H1 (cell line): ENCODE measurements at places on chromosomes 12 and 14. TPM values are rescaled to one million over a fixed set of nuclear protein-coding genes. Genes with fewer than 3 reads are reported as not detected.

E2F7 gene
- 18.5 and 25.2 TPM in 2 replicates for total RNA-seq

GPR68 gene
- total RNA-seq, result 0.22 and 0.33 TPM in 2 replicates

CLEC14A gene
- 0.13 TPM in 2 replicates for total RNA-seq

ADSS1 gene
- 7.9 and 8.9 TPM in 2 replicates for total RNA-seq

AICDA gene
- total RNA-seq, result not detected in 2 replicates

KCNH3 gene
- total RNA-seq, result 0.24 and 0.36 TPM in 2 replicates

EVL gene
- total RNA-seq, result 64.0 and 64.6 TPM in 2 replicates

MLF2 gene
- 229 and 232 TPM in 2 replicates for total RNA-seq

KRT71 gene
- total RNA-seq, result not detected in 2 replicates

LPAR5 gene
- 0.22 and 0.23 TPM in 2 replicates for total RNA-seq

PTCSC3 gene
- total RNA-seq, result not detected in 2 replicates

SMCO3 gene
- not detected in 2 replicates for total RNA-seq

RERGL gene
- not detected in 2 replicates for total RNA-seq

- DNase-seq, result no peak
These were observed 507 bp upstream of the PTPN11 start for GRCh38 chr12:112418273-112418607.

GRCh38 chr12:95733141-95733825 is 57.3 kb downstream of the NTN4 start:
- no peak for DNase-seq

- DNase-seq, result no peak
These were observed 838.6 kb downstream of the BCL11B start for GRCh38 chr14:98433436-98433835.

GRCh38 chr14:57029620-57030253 is 219.5 kb upstream of the OTX2 start:
- no peak for DNase-seq

GRCh38 chr14:61080591-61081010 is 99.6 kb downstream of the SLC38A6 start:
- DNase-seq, result no peak

DNA sequence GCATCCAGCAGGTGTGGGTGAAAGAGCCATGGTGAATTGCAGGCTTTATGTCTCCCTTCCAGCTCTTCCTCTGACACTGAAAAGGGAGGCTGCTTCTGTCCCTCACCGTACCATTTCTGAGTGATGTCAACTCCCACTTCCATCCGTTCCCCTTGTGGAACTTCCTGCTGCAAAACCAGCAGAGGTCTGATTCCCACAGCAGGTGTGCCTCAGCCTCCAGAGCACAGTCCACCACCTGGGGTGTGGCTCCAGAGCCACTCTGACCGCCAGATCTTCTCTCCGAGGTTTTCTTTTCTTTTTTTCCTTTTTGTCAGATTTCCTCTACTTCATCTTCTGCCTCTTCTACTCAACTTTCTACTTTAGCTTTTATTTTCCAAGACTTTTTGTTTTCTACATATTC is 62.7 kb downstream of the CDC42BPB start:
- no peak for DNase-seq

DNA sequence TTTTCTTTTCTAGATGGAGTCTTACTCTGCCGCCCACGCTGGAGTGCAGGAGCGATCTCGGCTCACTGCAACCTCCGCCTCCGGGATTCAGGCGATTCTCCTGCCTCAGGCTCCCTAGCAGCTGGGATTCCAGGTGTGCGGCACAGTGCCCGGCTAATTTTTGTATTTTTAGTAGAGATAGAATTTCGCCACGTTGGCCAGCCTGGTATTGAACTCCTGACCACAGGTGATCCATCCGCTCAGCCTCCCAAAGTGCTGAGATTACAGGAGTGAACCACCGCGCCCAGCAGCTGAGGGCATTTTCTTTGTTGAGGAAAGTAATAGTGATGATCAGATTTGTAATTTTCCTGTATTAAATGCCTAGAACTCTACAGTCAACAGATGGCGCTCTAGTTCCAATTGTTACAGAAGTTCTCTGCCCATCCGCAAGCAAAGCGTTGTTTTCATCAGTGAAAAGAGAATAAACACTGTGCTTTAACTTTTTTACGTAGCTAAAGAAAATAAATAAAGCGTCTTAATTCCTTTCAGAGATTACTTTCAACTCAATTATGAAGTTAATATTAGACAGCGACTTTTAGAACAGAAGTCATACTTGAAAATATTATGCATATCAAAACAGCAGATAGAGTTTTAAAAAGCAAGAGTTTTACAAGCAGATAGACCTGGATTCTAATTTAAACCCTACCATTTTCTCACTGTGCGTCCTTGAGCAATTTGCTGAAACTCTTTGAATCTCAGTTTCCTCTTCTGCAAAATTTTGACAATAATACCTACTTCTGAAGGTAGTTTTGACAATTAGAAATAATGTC is 335.1 kb downstream of the DUSP6 start:
- peak; percentile 51 for DNase-seq

DNA sequence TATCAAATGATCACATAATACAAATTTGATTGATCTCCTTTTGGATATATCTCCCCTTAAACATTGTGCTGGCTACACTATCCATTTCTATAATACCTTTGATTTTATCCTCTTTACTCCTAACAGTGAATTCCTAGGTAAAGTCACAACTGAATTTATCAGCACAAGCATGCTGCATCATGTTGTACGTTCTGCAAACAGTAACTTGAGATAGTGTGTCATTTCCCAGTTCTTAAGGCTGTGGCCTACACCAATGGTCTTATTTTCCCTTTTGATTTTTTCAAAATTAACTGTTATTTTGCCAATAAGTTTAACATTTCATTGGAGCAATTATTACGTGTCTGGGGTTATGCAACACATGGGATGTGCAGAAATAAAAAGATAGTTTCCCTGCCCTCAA is 24.8 kb downstream of the PRKCH start:
- no peak for DNase-seq

- no peak for DNase-seq
These were observed 354.3 kb downstream of the CEP128 start for GRCh38 chr14:80587096-80587724.

GRCh38 chr14:24291446-24292117 is 8.0 kb downstream of the DHRS1 start:
- DNase-seq, result no peak

GRCh38 chr12:101235686-101236085 is 25.6 kb upstream of the SLC5A8 start:
- no peak for DNase-seq

- no peak for DNase-seq
These were observed 466.4 kb downstream of the NPAS3 start for GRCh38 chr14:33404964-33405574.

- DNase-seq, result no peak
These were observed 38.7 kb downstream of the GLT8D2 start for GRCh38 chr12:104011253-104011652.

GRCh38 chr12:38890102-38890855 is 15.1 kb downstream of the CPNE8 start:
- no peak for DNase-seq

- no peak for DNase-seq
These were observed 116.9 kb downstream of the FGD4 start for GRCh38 chr12:32516230-32516629.

- DNase-seq, result no peak
These were observed 29.6 kb upstream of the OR5AU1 start for GRCh38 chr14:21185491-21185890.

- DNase-seq, result no peak
These were observed 9.1 kb downstream of the SNX6 start for GRCh38 chr14:34620839-34621238.

GRCh38 chr14:91884664-91885063 is 17.3 kb upstream of the TC2N start:
- no peak for DNase-seq

GRCh38 chr12:131101703-131102492 is 148.2 kb downstream of the ADGRD1 start:
- DNase-seq, result no peak

- no peak for DNase-seq
These were observed 635 bp downstream of the LTA4H start for GRCh38 chr12:96034621-96035282.

GRCh38 chr14:104382361-104383087 is 197.0 kb upstream of the C14orf180 start:
- DNase-seq, result no peak

GRCh38 chr12:120978296-120979219 is at the start of gene HNF1A:
Gene HNF1A (plus strand): TSS chr12:120978543. CDS start chr12:120978769, 226 bp downstream.
- no peak for DNase-seq

GRCh38 chr12:48866052-48866711 is 512 bp upstream of the RND1 start:
- no peak for DNase-seq
